ENCODE measurements at places on chromosomes 4 and X.

- DNase-seq: no peak
These were observed 85.9 kb upstream of the FAM47A start for GRCh38 chrX:34218063-34218462.

- peak; percentile 73 for DNase-seq
These were observed at the start of gene TBC1D1 for GRCh38 chr4:37890801-37891259. Gene TBC1D1 (plus strand): TSS chr4:37891084. CDS start chr4:37902096, 11,012 bp downstream.

GRCh38 chrX:53435997-53436396 lies 1.8 kb upstream of the HSD17B10 start:
- DNase-seq: no peak

- DNase-seq: no peak
These were observed 16.3 kb upstream of the RAPGEF2 start for GRCh38 chr4:159086606-159087005.

DNA sequence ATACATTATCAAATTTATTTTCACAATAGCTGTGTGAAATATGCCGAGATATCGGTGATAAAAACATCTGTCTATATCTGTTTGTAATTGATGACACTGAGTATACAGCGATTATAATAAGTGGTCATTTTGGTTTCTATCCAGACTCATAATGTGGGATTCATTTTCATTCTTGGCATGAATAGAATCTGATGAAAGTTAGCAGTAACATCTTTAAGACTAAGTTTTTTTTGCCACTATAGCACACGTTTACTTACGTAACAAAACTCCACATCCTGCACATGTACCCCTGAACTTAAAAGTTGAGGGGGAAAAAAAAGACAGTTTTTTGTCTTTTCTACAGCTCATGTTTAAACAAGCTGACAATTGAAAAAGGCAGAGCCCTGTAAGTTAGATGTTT lies 86.4 kb downstream of the PPA2 start:
- no peak for DNase-seq

GRCh38 chr4:41528512-41529205 lies 9.3 kb upstream of the LIMCH1 start:
- DNase-seq: no peak

DNA sequence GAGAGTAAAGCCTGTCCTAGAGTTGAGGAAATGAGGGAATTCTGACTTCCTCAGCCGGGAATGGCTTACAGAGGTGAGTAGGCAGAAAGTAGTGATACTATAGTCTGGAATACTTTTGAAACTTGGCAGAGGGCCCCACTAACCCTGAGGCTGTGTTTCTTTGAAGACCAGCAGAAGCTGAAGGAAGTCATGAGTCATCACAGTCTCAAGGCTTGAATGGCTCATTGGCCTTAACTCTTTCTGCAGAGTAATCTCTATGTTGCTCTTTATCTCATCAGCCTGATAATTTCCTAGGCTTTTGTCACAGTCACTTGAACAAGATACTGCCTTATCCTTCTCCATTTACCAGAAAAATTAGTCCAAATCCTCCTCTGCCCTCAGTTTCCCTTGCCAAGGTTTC lies 80.8 kb downstream of the ANKRD50 start:
- DNase-seq: no peak

DNA sequence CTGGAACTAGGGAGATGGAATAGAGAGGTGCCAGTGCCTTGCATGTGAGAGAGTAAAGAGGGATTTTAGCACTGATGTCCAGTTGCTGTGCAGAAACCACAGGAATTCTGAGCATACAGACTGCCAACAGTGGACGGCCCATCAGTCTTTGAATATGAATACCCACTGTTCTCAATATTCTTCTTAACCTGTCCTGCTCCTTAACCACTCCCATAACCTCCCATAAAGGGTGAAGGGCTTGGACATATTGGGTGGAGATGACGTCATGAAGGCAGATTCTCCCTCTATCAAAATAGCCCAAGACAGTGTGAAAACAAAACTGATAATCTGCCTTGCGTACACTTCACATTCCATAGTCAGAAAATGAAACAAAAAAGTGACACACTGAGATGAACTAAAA lies 1313.7 kb upstream of the PABPC4L start:
- no peak for DNase-seq

- DNase-seq: no peak
These were observed 133.1 kb downstream of the HMX1 start for GRCh38 chr4:8738471-8738931.

GRCh38 chr4:52889778-52890520 lies 27.8 kb downstream of the RASL11B start:
- no peak for DNase-seq

DNA sequence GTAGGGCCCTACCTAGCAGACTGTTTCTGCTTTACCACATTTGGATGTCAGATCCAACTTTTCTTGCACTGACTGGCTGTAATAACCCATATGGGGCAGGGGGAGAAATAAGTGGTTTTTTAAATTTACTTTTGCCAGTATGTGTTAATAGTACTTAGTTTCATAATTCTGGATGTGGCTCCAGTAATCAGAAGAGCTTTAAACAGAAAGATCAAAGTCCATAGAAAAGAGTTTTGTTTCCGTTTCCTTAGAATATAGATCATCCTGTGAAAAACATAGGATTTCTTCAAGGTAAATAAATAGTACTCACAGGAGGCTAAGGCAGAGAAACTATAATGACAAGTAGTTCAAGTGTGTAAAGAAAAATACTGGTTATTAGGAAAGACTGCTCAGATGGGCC lies 85.6 kb downstream of the SLC39A8 start:
- DNase-seq: no peak

- no peak for DNase-seq
These were observed 89.0 kb downstream of the GEMIN8 start for GRCh38 chrX:13940671-13941070.

- no peak for DNase-seq
These were observed 4.3 kb upstream of the SH3BP2 start for GRCh38 chr4:2788532-2789103.

DNA sequence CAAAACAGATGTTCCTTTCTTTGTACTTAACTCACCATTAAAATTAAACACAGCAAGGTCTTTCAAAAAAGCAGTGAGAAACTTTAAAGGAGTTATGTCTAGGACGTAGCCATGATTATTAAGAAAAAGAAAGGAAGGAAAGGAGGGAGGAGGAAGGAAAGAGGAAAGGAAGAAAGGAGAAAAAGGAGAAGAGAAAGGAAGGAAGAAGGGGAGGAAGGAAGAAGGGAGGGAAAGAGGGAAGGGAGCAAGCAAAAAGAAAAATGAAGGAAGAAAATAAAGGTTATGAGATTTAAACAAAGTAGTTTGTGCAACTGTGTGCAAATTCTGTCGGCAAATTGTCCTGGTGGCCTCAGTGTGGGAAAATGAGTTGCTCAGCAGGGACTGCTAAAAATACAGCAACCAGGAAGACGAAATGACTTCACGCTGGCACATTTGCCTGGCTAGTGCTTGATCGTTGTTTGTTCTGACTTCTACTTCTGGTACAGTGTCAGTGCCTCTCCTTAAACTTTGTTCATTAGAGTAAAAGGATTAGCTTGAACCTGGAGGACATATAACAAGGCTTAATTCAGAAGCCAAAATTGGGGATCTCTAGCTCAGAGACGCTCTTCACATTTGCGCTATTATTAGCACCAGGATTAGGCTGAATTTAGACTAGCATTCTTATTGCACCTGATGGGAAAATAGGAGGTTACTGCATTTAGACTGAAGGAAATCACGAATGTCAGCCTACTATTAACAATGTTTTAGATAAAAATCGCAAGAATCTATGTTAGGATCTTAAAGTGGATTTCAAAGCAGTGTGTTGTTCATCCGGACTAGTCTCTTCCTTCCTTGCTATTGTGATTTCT lies 81.2 kb downstream of the DCK start:
- no peak for DNase-seq

DNA sequence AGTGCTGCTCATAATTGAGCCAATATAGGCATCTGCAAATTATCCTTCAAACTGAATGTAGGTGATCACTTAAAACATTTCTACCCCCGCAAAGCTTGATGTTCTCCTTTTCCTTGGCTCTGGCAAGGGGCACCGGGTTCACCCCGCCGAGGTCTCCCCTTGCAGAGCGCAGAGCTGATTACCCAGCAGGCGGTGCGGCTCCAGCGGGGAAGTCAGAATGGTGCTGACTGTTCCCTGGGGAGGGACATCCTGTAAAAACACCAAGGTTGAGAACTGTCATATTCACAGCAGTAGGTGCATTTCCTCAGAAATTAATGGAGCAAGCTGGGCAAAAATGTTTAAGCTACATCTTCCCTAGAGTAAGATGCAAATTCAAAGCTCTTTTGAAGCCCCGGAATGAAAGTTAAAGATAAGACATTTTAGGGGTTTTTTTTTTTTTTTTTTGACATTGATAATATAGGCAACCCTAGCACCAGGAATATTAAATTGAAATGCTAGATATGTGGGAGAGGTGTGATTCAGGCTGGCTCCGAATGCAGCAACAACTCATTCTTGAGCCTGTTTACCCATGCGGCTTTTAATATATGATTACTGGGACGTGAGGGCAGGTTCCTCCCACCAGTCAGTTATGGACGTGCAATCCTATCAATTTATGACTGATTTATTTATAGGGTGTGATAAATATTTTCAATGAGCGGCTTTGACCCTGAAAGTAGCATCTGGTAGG lies 767.3 kb upstream of the TENM3 start:
- DNase-seq: no peak

- DNase-seq: no peak
These were observed 41.1 kb upstream of the HPGD start for GRCh38 chr4:174563399-174563798.

GRCh38 chrX:23888887-23889501 lies 18.7 kb downstream of the APOO start:
- no peak for DNase-seq

DNA sequence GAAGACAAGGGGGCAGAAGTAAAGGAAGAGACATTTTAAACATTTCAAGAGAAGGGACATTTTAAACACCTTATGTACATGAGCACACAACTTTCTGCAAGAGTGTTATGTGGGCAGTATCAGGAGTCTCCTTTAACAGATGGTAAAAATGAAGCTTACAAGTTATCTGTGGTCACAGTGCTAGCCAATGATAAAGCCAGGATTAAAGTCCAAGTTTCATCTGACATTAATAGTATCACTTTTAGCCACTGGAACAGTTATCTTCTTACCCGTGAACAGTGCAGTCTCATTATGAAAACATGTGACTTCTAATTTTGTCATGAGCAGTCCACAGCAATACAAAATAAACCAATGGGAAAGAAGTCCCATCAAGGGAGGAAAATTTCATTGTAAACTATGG lies 627.9 kb upstream of the AGA start:
- no peak for DNase-seq

DNA sequence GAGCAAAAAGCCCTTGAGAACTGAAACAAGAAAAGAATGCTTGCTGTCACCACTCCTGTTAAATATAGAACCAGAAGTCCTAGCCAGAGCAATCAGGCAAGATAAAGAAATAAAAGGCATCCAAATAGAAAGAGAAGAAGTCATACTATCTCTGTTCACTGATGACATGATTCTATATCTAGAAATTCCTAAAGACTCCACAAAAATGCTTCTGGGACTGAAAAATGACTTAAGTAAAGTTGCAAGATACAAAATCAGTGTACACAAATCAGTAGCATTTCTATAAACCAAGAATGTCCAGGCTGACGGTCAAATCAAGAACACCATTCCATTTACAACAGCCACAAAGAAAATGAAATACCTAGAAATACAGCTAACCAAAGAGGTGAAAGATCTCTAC lies 552.7 kb upstream of the SLIT2 start:
- DNase-seq: no peak

DNA sequence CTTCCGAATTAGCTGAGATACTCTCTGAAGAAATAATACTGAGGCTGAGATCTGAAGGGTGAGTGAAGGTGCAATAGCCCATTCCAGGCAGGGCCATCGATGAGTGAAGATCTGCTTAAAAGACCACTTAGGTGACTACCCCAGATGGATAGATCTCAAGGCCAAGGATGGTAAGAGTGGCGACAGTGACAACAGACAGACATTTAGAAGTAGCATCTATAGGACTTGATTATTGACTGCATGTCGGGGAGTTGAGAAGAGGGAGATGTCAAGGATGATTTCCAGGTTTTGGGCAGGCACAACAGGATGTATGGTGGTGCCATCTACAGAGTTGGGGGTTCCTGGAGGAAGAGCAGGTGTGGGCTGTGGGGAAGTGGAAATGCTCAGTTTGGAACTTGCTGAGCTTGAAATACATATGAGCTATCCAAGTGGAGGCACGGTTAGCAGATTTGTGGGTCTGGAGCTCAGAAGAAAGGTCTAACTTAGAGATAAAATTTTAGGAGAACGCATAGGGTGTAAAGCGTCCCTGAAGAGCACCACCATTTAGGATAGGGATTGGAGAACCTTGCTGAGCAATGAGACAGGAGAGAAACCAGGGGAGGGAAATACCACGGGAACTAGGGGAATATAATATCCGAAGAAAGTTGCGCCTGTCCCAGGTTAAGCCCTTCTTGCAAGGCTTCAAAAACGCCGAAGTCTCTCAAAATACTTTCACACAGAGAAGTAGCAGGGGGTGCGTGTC lies 688 bp downstream of the UFSP2 start:
- DNase-seq: no peak

DNA sequence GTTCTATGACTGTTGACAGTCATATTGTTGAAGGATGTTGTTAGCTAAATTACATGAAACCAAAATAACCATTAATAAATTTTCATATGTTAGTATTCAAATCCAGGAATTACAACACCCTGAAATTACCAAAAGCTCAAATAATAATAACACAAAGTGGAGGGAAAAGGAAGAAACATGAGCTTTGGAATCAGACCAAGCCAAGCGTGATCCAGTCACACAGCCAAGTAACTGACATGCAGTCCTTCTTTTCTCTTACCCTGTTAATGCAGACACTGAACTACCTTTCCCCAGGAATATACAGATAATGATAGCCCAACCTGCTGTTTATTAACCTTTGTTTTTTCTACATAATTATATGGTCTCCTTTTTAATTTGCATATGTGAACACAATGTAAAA lies 130.2 kb downstream of the HS3ST1 start:
- no peak for DNase-seq

DNA sequence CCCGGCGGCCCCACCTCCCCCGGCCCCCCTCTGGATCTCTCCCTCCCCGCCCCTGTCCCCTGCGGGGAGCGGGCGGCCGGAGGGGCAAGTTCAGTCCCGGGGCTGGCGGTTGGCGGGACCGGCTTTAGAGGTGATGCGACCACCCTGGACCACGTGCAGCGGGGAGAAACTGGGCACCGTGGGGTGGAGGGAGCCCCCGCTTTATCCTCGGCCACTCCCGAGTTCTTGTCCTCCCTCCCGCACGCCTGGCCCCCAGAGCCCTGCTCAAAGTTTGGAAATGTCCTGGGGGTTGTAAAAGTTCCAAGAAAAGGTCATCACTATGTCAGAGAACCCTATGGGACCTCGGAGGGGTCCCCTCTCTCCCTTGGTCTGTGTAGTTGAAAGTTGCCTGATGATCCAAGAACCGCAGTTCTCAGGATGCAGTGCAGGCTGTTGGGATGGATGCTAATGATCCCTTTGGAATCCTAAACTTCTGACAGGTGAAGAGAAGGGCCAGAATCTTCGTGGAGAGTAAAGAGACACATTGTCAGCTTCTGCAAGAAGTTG lies 411 bp upstream of the VEGFC start:
- DNase-seq: no peak

DNA sequence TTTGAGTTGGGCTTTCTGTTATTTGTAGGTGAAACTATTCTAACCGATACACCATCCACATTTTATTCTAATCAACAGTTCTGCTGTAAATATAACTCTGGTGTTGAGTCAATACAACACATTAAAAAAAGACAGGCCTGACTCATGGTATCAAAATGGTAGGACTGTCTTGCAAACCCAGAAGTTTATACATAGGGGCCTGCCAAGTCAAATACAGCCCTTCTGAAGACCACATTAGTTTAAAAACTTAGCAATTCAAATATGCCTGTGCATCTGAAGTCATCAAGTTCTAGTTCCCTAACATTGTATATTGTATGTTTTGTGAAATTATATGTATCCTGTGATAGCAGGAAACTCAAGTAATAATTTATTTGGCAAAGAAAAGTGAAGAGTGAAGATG lies 24.4 kb upstream of the PDE5A start:
- DNase-seq: no peak

All from H1 (cell line).